ENCODE measurements at places on chromosomes 4 and X. TPM values are rescaled to one million over a fixed set of nuclear protein-coding genes. Genes with fewer than 3 reads are reported as not detected.

DYNLT3 gene
- total RNA-seq = 22.8 TPM

CPZ gene
- total RNA-seq = not detected

MID2 gene
- total RNA-seq = 7.5 TPM

GPC4 gene
- 2.0 TPM for total RNA-seq

PRDM8 gene
- total RNA-seq = 11.0 TPM

GPR82 gene
- not detected for total RNA-seq

LRP2BP gene
- total RNA-seq = 0.31 TPM

TNIP3 gene
- total RNA-seq = 1.4 TPM

MAGEA6 gene
- total RNA-seq = not detected

PCDH10 gene
- total RNA-seq = not detected

SATL1 gene
- total RNA-seq = not detected

GAB3 gene
- 0.11 TPM for total RNA-seq

PLP1 gene
- total RNA-seq = not detected

NDP gene
- total RNA-seq = not detected

AR gene
- not detected for total RNA-seq

DMD gene
- 10.9 TPM for total RNA-seq

GPR119 gene
- not detected for total RNA-seq

FAM114A1 gene
- total RNA-seq = 71.3 TPM

JAKMIP1 gene
- not detected for total RNA-seq

FAM9C gene
- total RNA-seq = not detected

ANXA10 gene
- not detected for total RNA-seq

TMPRSS11E gene
- 0.62 TPM for total RNA-seq

ANXA3 gene
- 547 TPM for total RNA-seq

USP17L25 gene
- not detected for total RNA-seq

FAM149A gene
- total RNA-seq = not detected

Data from hair follicular keratinocyte (primary cell).